ENCODE measurements at places on chromosomes 16 and 17.

GRCh38 chr17:12230481-12231354, 210.0 kb downstream of the MAP2K4 start:
- peak; percentile 40 for DNase-seq

DNA sequence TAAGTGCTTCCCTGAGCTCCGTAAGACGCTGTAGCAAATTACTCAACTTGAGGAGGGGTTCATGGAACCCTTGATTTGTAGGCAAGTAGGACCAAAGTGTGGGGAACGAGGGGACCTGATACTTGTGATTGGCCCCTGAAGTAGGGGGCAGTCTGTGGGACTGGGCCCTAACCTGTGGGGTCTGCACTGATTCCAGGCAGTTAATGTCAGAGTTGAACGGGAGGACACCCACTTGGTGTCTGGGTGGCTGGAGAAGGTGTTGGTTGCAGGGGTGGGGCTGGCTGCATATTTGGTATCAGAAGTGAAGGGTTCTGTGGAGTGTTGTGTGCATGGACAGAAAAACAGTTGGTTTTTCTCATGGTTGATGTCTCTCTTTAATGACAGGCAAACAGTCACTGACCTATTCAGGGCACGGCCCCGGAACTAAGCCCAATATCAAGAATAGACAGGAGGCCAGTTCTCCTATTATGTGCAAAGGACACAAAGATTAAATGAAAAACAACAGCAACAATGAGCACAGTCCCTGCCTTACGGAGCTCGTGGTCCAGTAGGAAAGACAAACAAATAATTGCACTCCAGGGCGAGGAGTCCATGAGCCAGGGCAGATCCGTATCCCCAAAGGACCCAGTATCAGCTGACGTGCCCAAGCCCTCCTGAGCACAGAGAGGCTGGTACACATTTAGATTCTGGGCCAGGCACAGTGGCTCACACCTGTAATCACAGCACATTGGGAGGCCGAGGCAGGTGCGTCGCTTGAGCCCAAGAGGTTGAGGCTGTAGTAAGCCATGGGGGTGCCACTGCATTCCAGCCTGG, 19.2 kb downstream of the MXRA7 start:
- no peak for DNase-seq

- no peak for DNase-seq
Measured at GRCh38 chr16:68335175-68335574, 24.4 kb downstream of the PRMT7 start.

- DNase-seq = no peak
Measured at GRCh38 chr16:9191274-9191850, 99.9 kb downstream of the HAPSTR1 start.

DNA sequence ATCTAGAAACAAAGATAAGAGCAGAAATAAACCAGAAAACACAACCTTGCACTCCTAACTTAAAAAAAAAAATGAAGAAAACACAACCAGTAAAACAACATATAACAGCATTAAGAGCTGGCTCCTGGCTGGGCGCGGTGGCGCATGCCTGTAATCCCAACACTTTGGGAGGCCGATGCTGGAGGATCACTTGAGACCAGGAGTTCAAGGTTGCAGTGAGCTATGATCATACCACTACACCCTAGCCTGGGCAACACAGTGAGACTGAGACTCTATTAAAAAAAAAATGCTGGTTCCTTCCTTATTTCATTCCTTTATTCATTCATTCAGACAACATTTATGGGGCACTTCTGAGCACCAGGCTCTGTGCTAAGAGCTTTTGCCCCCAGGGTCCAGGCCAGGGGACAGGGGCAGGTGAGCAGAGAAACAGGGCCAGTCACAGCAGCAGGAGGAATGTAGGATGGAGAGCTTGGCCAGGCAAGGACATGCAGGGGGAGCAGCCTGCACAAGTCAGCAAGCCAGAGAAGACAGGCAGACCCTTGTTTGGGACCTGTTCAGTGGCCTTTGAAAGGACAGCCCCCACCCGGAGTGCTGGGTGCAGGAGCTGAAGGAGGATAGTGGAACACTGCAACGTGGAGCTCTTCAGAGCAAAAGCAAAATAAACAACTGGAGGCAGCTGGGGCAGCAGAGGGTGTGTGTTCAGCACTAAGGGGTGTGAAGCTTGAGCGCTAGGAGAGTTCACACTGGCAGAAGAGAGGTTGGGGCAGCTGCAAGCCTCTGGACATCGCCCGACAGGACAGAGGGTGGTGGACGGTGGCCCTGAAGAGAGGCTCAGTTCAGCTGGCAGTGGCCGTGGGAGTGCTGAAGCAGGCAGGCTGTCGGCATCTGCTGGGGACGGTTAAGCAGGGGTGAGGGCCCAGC, 2.6 kb downstream of the STH start:
- peak; percentile 43 for DNase-seq

GRCh38 chr17:4945176-4945943, 3.0 kb downstream of the PFN1 start:
- DNase-seq = peak; percentile 92

- peak; percentile 37 for DNase-seq
Measured at GRCh38 chr16:83744441-83744981, 63.3 kb upstream of the HSBP1 start.

GRCh38 chr16:66911112-66911511, 7.6 kb downstream of the CDH16 start:
- DNase-seq = peak; percentile 81

GRCh38 chr17:81164371-81165245, 699 bp upstream of the PVALEF start:
- DNase-seq = no peak

DNA sequence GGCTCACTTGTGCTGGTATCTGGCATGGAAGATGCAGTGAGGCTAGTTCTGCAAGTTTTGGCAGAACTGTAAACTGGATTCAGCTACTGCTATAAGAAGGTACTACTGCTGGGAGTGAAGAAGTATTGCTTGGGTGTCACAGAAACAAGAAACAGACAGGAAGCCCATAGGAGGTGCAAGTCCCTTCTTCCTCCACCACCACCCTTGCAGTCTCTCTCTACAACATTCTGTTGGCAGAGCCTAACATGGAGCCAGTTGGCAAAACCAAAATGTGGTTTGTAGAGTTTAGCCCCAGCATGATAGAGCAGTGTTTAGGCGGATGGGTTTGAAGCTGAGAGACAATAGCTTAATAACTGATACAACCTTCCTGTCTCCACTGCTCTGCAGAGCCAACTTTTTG, 72.6 kb downstream of the NLK start:
- DNase-seq = no peak

DNA sequence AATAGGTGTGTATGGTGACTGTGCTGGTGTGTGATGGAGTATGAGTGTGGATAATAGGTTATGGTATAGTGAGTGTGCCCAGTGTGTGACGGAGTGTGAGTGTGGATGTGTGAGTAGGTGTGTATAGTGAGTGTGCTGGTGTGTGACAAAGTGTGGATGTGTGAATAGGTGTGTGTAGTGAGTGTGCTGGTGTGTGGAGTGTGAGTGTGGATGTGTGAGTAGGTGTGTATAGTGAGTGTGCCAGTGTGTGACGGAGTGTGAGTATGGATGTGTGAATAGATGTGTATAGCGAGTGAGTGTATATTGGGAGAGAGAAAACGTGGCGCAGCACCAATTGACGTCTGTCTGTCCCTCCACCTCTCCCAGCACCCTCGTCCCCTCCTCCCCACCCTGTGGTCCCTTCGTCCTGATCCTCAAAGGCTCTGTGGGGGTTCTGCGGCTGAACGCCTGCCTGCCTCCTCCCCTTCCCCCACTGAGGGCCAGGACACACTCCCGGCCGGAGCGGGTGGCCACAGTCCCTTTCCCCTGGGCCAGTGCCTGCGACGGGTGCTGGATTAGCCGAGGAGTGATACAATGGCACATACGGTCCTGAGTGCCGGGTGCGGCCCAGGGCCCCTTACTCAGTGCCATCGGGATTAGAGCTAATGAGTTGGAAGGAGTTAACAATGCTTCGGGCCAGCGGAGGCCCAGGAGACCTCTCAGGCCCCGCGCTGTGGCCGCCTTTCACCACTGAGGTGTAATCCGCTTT, 160.0 kb downstream of the MRM1 start:
- DNase-seq = no peak

- no peak for DNase-seq
Measured at GRCh38 chr17:5485270-5486205, at the start of gene DERL2. TSS of gene DERL2 (minus strand) at chr17:5486178. CDS start at chr17:5486161, 17 bp downstream.
